ENCODE measurements at places on chromosomes 12 and 14.

DNA sequence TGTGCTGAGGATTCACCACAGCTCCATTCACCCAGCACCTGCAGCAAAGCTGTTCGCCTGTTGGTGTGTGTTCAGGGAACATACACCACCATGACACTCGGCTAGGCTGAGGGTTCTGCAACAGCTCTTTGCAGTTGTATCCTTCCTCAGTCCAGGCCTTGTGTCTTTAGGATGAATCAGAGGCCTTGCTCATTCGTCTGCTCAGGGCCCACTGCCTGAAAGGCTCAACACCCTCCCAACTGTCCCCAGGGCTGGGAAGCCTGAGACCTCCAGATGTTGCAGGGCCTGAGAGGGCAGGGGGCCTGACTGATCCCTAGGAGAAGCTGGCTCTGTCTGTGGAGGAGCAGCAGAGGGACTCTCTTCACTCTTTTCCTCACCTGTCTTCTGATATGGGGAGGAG is 11.2 kb downstream of the ZDHHC22 start:
- no peak for DNase-seq

DNA sequence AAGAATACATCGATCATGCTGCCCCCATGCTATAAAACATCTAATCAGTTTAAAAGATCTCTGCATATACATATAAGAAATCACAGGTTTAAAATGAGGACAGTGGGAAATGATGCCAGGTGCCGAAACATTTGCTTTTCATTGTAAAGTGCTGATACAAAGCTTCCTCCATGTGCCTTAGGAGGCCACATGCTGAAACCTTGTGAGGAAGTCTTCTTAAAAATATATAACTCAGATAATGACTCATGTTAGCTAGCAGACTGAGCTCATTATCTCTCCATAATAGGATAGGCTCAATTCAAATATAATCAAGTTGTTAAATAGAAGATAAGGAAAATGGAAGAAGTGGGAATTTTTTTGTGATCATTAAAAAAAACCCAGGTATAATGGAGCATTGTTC is 65.9 kb downstream of the RFX4 start:
- no peak for DNase-seq

DNA sequence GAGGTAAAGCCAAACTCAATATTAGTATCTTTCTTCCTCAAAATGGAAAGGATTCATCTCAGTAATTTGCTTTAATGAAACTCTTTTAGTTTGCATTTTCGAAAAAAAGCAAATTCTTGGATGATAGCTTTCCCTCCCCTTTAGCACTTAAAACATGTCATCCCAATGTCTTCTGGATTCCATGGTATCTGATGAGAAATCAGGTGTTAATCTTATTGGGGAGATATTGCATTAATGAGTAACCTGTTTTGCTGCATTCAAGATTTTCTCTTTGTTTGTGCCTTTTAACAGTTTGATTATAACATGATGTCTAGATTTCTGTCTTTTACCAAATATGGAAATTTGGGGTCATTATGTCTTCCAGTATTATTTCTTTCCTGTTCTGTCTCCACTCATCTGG is 405.1 kb upstream of the FOXG1 start:
- no peak for DNase-seq

DNA sequence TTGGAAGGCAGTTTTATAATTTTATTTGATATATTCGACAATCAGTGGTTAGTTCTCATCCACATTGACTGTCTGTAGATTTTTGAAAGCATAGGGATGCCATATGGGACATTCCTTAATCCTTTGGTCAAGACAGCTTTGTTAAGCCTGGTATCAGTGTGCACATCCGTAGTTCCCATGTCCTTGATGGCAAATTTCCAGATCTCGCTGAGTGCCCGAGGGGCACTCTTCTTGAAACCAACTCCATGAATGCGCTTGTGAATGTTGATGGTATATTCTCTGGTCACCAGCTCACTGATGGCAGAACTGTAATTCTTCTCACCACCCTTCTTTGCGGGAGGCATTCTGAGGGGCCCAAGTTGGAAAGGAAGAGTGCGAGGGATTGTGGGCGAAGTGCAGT is 6.1 kb upstream of the DENND5B start:
- no peak for DNase-seq

DNA sequence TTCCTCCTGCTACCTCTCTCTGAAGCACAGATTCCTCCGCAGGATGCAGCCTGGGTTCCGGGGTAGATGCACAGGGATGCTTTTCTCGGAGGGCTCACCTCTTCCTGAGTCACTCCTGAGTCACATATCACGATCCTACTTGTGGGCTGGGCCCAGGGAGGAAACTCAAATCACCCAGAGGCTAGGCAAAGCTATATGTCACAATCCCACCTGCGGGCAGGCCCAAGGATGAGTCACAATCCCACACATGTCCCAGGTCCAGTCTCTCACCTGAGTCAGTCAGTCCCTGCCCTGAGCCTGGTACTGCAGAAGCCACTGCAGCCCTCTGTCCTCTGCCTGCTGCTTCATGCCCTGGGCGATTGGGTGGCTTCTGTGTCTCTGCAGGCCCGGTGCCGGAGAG is 149.0 kb upstream of the GSC start:
- no peak for DNase-seq

DNA sequence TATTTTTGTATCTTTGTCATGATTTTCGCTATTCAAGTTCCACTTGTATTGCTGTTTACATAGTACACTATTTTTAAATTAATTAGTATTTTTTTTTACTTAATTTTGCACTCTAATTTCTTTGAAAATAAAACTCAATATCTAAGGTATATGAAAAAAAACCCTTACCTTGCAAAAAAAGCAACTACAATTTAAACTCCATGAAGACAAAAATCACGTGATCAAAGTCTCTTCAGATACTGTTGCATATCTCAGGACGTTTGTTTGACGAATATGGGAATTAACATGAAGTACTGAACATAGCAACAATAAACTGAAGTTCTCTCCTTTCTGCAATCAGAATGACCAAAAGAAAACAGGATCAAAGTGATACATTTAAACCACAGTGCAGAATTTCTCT is 968.4 kb upstream of the SEL1L start:
- no peak for DNase-seq

DNA sequence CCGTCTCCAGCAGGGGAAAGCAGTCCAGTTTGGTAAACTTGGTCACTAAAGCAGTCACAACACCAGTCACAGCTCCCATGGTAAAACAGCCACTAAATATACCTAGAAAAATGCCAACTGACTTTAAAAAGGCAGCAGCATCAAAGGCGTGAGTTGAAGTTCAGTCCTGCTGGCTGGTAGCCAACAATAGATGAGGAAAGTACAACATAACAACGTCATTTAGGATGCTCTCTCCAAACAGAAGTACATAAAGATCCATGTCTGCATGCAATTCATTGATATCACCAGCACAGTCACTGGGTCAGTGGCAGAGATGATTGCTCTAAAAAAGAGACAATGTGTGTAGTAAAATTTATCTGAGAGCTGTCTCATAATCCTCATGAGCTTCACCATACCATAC is 59.3 kb upstream of the TMPO start:
- no peak for DNase-seq

GRCh38 chr12:63301311-63301710 is 150.3 kb upstream of the AVPR1A start:
- no peak for DNase-seq

- no peak for DNase-seq
Measured at GRCh38 chr14:93862265-93862664, 64.9 kb upstream of the FAM181A start.

GRCh38 chr12:113302886-113303640 is 31.8 kb downstream of the SLC8B1 start:
- no peak for DNase-seq

GRCh38 chr12:106774808-106775524 is 484 bp downstream of the RIC8B start:
- DNase-seq: no peak

DNA sequence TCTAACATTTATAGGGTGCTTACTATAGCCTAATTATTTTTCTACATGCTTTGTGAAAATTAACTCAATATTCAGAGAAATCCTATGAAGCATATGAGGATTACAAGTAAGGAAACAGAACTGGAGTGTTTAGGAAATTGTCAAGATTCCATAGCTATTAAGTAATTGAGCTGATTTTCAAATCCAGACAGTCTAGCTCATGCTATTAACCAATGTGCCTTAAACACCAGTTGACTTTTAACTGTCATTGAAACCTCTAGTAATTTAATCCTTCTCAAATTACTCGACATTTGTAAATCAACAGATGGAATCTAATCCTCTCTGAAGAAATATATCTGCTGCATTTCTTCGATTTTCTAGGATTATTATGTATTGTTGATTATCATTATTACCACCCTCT is 488.9 kb downstream of the MDGA2 start:
- DNase-seq: no peak

GRCh38 chr12:39372929-39373328 is 70.0 kb downstream of the KIF21A start:
- DNase-seq: no peak

Measured in stimulated activated CD8-positive, alpha-beta memory T cell treated with anti-CD3 and anti-CD28 coated beads, Interleukin-4, amount 100 ng/mL, for 4 hours (primary cell).